HEK293T (cell line): ENCODE measurements at places on chromosomes 11 and 22.

DNA sequence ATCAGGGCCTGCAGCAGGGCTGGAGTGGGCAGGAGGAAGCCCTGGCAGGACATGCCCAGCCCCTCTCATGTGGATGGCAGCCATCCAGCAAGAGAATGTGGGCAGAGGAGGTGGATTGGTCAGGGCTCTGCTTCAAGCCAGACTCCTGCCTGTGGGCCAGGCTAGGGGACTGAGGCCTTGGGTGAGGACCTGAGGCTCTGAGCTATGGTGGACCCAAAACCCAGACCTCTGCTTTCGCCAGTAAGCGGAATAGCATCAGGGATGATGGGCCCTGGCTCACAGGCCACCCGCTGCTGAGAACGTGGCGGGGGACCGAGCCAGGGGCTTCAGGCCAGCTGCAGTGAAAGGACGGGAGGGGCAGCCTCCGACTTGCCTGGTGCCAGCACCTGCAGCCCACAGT lies 57.4 kb downstream of the LINC01488 start:
- no peak for DNase-seq

DNA sequence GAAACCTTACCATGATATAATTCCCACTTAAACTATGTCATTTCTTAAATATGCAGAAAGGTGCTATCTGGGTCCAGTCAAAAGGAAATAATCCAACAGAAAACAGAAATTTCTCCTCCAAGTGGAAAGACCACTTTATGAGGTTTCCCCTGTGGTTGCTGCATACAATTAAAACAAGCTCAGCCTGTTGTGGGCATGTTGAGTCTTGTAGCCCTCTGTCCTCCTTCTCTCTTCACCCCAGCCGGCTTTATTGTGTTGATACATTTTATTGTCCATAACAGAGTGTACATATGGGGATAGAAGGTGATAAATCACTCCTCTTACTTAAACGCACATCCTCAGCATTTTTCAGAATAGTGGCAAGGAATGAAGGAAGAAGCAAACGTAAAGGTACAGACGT lies 126.0 kb upstream of the MTNR1B start:
- peak; percentile 51 for DNase-seq

- DNase-seq = no peak
These were observed 18.2 kb downstream of the LIMK2 start for GRCh38 chr22:31230155-31230870.

DNA sequence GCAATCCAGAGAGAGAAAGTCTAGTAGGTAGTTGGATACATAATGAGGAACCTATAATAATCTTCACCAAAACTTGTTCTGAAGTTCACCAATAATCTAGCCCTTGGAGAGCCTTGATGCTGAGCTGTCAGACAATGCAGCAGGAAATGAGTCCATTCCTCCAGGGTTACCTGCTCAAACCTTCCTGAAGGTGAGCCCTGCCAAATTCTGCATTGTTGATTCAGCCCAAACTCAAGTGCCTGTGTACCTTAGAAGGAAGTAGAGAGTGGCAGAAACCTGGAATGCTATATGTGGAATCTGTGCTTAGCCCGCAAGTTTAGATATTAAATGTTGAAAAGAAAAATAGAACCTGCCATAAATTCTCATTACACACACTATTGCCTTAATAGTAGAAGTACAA lies 77.4 kb upstream of the SPON1 start:
- DNase-seq = no peak

DNA sequence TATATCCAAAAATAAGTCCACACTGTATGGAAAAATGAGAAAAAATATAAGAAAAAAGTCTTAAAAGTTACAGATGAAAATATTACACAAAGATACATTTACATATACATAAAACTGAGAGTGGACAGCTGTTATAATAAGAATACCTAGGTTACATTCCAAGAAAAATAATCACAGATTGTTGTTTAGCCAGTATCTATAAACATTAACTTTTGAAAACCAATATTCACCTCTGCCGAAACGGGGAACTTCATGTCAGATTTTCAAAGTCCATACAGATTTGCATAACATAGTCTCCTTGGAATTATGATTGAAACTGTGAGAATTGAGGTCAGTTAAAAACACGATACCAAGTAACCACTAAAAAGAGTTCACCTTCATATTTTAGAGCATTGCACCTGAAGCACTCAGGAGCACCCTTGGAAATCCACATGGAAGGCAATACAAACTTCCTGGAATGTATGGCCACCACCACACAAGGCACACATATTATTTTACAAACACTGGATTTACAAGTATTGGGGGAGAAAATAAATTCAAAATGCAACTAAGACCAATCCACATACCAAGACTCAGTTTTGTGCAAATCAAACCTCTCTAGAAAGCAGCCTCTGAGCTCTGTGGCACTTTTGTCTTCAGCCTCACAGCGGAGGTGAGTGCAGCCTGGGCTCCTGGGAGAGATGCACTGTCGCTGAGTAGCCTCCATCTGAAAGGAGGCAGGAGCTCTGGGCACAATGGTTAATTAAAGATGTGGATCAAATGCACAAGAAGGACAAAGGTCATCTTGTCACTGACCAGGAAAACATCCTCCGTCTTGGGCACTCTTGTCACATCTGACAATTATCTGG lies 34.4 kb downstream of the ZNF195 start:
- no peak for DNase-seq

DNA sequence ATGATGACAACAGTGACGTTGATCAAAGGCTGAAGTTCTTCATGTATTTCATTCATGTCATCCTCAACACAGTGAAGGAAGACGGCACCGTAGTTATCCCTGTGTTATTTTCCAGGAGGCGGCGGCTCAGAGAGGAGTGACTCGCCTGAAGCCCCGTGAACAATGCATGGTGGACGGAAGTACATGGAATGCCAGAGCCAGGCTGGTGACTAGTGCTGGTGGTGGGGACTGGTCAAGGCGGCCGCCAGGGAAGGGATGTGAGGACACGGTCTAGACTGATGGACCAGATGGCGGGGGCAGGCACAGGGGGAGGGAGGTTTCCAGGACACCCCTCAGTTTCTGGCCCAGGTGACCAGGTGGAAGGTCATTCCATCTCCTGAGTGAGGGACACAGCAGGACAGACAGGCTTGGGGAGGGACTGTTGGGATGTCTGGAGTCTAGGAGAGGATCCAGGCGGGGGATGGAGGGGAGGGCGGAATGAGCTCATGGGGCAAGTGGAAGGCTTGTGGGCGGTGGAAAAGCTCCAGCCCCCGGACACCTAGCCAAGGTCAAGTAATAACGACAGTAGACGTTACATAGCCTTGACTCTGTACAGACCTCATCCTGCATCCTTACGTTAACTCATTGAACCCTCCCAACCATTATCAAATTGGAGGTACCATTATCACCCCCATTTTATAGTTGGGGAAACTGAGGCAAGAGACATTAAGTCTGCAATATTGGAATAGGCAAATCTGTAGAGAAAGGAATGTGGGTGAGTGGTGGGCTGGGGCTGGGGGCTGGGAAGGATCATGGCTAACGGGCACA lies 16.0 kb upstream of the PICK1 start:
- DNase-seq = no peak

- DNase-seq = no peak
These were observed 1164.0 kb downstream of the LRRC4C start for GRCh38 chr11:40295466-40295865.

GRCh38 chr11:76672431-76673175 lies 2.1 kb upstream of the LRRC32 start:
- no peak for DNase-seq

DNA sequence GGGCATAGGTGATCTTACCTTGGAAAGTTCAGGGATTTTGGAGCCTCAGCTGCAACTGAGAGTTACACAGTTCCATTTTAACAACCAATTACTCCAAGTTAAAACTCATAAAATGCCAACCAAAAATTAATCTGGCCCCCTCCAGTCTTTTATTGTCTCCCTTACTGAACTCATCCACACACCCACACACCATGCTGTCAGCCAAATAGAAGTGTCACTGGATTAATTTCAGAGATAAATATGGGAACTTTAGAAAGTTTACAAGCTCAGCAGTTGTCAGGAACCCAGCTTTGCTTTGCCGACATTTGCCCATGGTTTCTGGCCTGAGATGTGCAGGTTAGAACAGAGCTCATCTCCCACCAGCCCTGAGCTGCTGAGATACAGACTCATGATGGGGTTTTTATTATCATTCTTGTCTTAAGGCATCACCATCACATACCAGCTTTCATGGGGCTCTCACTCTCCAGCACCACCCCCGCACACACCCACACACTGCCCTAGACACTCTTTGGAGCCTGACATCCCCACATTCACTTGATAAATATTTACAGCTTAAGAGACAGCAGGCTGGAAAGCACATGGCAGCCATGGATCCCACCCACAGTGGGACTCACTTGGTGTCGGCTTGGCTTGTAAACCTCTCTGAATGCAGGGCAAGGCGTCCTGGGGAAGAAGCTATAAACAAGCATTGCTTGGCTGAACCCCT lies 23.7 kb upstream of the CTR9 start:
- DNase-seq = no peak

DNA sequence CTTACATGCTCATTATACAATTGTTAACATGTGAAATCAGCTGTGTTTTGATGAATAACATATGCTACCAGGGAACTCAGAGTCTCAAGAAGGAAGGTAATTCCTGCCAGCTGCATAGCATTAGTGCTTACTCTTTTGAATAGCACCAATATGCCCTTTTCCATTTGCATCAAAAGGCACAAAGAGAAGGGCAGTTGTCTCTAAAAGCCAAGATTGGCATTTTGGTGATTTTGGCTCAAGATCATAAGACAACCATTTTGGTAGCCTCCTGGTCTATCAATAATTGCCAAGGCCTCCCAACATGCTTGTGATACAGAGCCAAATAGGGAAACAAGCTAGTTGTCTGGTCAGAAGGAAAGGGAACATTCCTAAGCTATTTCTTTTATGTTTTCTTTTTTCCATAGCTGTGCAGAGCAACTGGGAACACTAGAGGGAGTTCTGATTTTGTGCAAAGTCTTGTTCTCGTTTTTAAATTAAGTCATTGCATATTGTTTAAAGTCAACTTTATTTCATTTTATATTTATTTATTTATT lies 416.7 kb upstream of the CHORDC1 start:
- DNase-seq = no peak
